ENCODE measurements at places on chromosomes 4 and X. TPM values are rescaled to one million over a fixed set of nuclear protein-coding genes. Genes with fewer than 3 reads are reported as not detected.

DNA sequence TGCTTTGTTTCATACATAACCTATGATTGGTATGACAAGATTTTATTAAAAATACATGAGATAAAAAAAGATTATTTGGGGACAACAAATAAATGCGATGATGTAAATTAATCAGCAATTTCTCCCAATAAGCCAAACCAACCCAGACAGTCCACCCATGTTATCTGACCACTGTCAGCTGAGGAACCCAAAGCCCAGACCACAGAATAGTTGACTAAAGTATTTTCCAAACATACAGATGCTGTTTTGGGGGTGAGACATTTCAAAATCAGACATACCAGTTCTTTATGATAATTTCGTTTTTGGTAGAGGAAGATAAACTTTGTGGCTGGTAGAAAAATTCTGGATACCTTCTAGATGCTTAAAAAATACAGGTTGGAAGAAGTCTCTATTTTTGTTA lies 650.8 kb upstream of the FAM241A start:
- H3K27ac ChIP-seq = no peak overlapping the region
- H3K36me3 ChIP-seq = no peaks in the 10 kb centered on the region
- DNase-seq = no peak
- H3K27me3 ChIP-seq = no peaks in the 10 kb centered on the region
- no peaks in the 10 kb centered on the region for H3K4me1 ChIP-seq

GRCh38 chr4:182082910-182083309 lies 160.3 kb upstream of the TENM3 start:
- no peak overlapping the region for H3K27ac ChIP-seq
- no peak for DNase-seq
- no peaks in the 10 kb centered on the region for H3K27me3 ChIP-seq
- no peaks in the 10 kb centered on the region for H3K4me1 ChIP-seq

Gene PDZD4
- polyA plus RNA-seq = 2.1 TPM

DNA sequence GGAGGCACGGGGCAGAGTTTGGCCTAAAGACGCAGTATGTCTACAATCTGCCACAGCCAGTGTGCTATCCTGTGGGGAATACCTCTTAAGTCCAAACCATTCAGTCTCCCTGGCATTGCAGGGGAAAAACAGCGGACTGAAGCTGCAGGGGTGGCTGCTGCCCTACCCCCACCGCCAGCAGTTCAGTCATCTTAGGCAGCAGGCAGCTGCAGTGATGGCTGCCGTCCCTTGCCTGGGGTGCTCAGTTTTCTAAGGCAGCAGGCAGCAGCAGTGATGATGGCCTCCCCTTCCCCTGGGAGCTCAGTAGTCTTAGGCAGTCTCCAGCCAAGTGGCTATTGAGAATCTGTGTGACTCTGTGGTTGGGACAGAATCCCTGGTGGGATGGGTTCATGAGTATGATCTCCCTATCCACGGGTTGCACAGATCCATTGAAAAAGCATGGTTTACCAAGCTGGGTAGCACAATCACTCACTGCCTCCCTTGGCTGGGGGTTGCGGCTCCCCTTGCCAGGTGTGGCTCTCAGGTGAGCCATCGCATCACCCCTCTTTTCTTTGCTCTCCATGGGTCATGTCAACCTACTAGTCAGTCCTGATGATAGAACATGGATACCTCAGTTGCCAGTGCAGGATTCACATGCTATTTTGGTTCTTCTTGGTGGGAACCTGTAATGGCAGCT lies 48.9 kb upstream of the GRID2 start:
- no peaks in the 10 kb centered on the region for H3K4me1 ChIP-seq
- no peak overlapping the region for H3K4me3 ChIP-seq
- no peak overlapping the region for H3K27ac ChIP-seq
- DNase-seq = no peak

Gene PRICKLE3
- 7.1 TPM for polyA plus RNA-seq

- no peaks in the 10 kb centered on the region for H3K27me3 ChIP-seq
- peaks cover 15% of the 10 kb centered on the region for H3K4me1 ChIP-seq
- no peak for DNase-seq
- H3K36me3 ChIP-seq = peaks cover 100% of the 10 kb centered on the region
- no peak overlapping the region for H3K4me3 ChIP-seq
Observed at GRCh38 chr4:84691800-84692199, 108.9 kb downstream of the CDS1 start.

Gene FGD1
- polyA plus RNA-seq = 3.3 TPM

DNA sequence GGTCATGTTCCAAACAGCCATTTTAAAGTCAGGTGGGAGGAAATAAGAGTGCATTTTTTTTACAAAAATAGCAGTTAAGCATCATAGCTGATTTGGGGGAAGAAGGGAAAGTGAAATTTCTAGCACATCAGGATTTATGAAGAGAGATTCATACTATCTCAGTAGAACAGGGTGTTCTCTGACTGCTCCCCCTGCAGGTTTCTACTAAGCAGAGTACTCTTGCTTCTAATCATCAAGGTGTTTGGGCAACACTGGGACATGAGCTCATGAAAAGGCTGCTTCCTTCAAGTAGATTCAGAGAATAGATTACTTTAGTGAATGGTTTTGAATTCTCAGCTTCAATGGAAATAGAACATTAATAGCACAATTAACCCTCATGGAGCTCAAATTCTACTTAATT lies 591.4 kb upstream of the PCDH10 start:
- no peak overlapping the region for H3K4me3 ChIP-seq
- H3K36me3 ChIP-seq = no peaks in the 10 kb centered on the region
- H3K27me3 ChIP-seq = no peaks in the 10 kb centered on the region
- DNase-seq = no peak
- H3K4me1 ChIP-seq = no peaks in the 10 kb centered on the region

Gene ZFP92
- polyA plus RNA-seq = 0.75 TPM

- no peaks in the 10 kb centered on the region for H3K36me3 ChIP-seq
- no peak overlapping the region for H3K4me3 ChIP-seq
- H3K4me1 ChIP-seq = peaks cover 13% of the 10 kb centered on the region
- H3K27ac ChIP-seq = no peak overlapping the region
- H3K27me3 ChIP-seq = no peaks in the 10 kb centered on the region
- no peak for DNase-seq
Observed at GRCh38 chr4:183081116-183081469, 18.0 kb upstream of the WWC2 start.

DNA sequence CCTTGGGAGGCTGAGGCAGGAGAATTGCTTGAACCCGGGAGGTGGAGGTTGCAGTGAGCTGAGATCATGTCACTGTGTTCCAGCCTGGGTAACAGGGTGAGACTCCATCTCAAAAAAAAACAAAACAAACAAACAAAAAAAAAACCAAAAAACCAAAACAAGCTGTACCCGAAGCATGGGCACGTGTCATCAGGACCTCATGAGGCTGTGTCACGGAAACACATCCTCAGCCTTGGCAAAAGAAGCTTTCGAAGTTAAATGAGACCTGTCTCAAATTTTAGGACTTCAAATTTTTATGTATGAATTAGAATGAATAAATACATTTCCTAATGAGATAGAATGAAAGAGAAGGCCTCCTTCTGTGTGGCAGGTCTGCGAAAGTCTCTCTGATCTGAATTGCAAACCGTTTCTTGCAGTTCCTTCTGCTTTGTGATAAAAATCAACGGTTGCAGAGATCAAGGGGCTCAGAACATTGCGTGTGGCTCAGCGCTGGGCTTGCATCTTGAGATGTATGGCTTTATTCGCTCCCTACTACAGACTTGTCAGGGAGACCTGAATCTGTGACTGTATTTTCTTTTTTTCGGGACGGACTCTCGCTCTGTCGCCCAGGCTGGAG lies 19.5 kb upstream of the CRLF2 start:
- DNase-seq = no peak
- H3K4me3 ChIP-seq = no peak overlapping the region
- H3K36me3 ChIP-seq = no peaks in the 10 kb centered on the region
- no peak overlapping the region for H3K27ac ChIP-seq
- no peaks in the 10 kb centered on the region for H3K27me3 ChIP-seq

DNA sequence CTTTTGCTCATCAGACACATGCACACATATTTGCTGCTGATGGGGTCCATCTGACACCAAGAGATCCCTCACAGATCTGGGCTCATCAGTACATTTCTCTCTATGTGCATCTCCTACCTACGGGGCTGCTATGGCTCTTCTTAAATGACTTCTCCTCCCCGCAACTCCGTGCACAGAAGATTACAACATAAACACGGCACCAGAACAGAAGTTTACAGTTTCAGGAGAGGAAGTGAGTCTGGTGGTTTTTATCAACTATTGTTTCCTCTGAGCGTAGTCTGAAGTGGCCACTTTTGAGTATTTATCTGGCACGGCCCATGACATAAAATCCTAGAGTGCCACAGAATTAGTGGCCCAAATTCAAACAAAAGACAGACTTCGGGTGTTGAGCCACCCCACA lies 263.8 kb downstream of the PRDM5 start:
- H3K4me1 ChIP-seq = no peaks in the 10 kb centered on the region
- no peaks in the 10 kb centered on the region for H3K27me3 ChIP-seq
- no peak overlapping the region for H3K27ac ChIP-seq
- no peak for DNase-seq
- H3K36me3 ChIP-seq = no peaks in the 10 kb centered on the region

Gene SSX2B
- not detected for polyA plus RNA-seq

DNA sequence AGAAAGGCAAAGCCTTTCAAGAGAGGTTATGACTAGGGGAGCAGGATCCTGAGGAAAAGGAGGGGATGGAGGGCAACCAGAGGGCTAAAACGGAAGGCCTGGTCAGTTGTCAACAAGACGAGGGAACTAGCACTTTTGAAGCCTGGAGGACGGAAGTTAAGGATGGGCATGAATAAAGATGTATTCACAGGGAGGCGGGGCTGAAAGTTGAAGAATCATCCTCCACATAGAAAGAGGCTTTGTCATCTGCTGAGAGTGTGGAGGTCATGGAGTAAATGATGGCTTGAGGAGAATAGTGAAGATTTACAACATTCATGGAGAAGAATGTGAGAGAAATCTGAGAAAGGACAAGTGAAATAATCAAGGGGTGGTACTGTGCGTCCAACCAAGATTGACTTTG lies 137.5 kb downstream of the MAGEB17 start:
- no peaks in the 10 kb centered on the region for H3K36me3 ChIP-seq
- H3K4me1 ChIP-seq = no peaks in the 10 kb centered on the region
- no peak for DNase-seq
- no peaks in the 10 kb centered on the region for H3K27me3 ChIP-seq

- H3K27ac ChIP-seq = no peak overlapping the region
- H3K27me3 ChIP-seq = no peaks in the 10 kb centered on the region
- no peak for DNase-seq
Observed at GRCh38 chrX:108453841-108454240, 14.2 kb downstream of the COL4A5 start.

GRCh38 chrX:108156082-108156481 lies 64.5 kb downstream of the ATG4A start:
- H3K4me1 ChIP-seq = no peaks in the 10 kb centered on the region
- peaks cover 20% of the 10 kb centered on the region for H3K36me3 ChIP-seq
- no peak for DNase-seq
- H3K27me3 ChIP-seq = peaks cover 4% of the 10 kb centered on the region
- H3K27ac ChIP-seq = no peak overlapping the region

DNA sequence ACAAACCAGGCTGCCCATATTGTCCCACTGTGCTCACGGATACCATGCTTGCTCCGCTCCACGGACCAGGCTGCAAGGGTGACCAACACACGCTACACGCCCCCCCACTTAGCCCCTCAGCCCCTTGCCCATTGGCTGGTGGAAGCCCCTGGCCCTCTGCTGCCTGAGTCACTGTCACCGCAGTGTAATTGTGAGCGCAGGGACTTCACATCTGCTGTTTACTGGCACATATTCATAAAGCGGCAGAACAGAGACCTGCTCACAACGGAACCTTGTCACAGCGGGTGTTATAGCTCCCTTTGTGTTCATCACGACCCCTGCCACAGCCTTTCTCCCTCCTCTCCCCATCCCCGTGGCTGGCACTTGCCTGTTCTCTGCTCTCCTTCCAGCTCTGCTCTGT lies 83.7 kb downstream of the PSAPL1 start:
- no peaks in the 10 kb centered on the region for H3K36me3 ChIP-seq
- H3K4me3 ChIP-seq = no peak overlapping the region
- H3K27ac ChIP-seq = no peak overlapping the region
- no peak for DNase-seq
- no peaks in the 10 kb centered on the region for H3K4me1 ChIP-seq

Gene PLXNB3
- polyA plus RNA-seq = 6.0 TPM

DNA sequence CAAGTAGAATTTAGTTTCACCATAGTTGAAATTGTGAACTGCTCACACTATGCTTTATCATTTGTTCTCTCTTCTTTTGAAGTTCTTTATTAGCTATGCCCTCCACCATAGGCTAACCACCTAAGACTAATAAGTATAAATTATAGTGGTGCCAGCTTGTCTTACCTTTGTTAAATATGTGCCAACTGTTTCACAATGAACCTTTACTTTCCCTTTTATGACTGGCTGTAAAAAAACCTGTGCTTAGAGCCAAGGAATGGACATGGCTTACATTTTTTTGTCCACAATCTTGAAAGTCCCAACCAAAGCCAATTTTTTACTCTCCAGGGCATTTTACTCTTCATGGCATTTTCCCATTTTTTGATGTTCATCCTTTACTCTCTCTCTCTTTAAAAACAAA lies 123.5 kb upstream of the LEF1 start:
- no peaks in the 10 kb centered on the region for H3K4me1 ChIP-seq
- H3K36me3 ChIP-seq = no peaks in the 10 kb centered on the region
- H3K4me3 ChIP-seq = no peak overlapping the region

Gene PRSS12
- 10.1 TPM for polyA plus RNA-seq

DNA sequence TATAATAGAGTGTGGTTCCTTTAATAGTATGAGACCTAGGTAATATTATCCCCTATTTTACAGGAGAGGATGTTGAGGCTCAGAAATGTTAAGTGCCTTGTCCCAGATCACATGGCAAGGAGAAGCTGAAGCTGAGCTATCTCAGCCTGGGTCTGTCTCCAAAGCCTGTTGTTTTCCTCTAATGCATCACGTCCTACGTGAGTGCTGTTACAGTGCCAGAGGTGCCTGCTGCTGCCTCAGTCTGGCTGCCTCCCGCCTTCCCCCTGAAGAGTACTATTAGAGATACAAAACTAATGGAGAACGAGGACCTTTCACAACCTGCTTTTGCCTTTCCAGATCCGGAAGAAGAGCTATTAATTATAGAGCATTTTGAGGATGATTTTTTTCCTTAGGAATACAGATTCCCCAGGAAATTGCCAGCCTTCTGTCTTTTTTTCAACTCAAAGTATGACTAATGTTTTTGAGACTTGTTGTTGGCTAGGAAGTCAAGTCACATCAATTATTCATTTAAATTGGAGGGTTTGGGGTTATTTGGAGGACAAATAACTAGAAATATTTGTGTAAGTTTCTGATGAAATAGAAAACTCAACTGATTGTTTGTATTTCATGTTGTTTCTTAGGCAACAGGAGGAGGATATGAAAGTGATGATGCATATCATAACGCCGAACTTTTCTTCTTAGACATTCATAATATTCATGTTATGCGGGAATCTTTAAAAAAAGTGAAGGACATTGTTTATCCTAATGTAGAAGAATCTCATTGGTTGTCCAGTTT lies 43.9 kb upstream of the MTMR1 start:
- H3K4me3 ChIP-seq = no peak overlapping the region
- no peaks in the 10 kb centered on the region for H3K4me1 ChIP-seq
- DNase-seq = peak; percentile 62
- H3K27me3 ChIP-seq = no peaks in the 10 kb centered on the region

GRCh38 chr4:65911720-65912119 lies 241.4 kb upstream of the EPHA5 start:
- H3K36me3 ChIP-seq = no peaks in the 10 kb centered on the region
- no peaks in the 10 kb centered on the region for H3K4me1 ChIP-seq
- no peak overlapping the region for H3K27ac ChIP-seq

Gene WDR17
- polyA plus RNA-seq = 0.48 TPM

Measured in stomach (tissue), 19 donors.